ENCODE measurements at places on chromosomes 2 and 18.
A peak's percentile ranks its signal among the peaks of the same experiment; 100 is the strongest.

DNA sequence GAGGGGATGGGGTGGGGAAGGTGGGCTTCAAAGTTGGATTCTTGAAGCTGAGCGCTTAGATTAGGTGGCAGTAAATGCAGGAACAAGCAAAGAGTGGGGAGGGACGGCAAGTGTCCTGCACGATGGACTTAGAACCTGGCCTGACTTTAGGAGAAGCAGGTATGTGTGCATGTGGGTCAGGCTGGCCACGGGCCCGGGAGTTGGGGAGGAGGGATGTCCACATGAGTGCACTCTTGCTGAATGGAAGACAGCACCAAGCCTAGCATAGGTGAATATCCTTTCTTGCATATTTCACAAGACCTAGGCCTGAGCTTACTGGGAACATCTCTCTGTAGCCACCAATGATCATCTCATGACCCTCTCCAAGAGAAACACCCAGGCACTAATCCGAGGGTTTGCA is 96.1 kb downstream of the DDX1 start:
- no peak for DNase-seq

- no peak for DNase-seq
Observed at GRCh38 chr2:41726364-41726763, 321.5 kb upstream of the PKDCC start.

DNA sequence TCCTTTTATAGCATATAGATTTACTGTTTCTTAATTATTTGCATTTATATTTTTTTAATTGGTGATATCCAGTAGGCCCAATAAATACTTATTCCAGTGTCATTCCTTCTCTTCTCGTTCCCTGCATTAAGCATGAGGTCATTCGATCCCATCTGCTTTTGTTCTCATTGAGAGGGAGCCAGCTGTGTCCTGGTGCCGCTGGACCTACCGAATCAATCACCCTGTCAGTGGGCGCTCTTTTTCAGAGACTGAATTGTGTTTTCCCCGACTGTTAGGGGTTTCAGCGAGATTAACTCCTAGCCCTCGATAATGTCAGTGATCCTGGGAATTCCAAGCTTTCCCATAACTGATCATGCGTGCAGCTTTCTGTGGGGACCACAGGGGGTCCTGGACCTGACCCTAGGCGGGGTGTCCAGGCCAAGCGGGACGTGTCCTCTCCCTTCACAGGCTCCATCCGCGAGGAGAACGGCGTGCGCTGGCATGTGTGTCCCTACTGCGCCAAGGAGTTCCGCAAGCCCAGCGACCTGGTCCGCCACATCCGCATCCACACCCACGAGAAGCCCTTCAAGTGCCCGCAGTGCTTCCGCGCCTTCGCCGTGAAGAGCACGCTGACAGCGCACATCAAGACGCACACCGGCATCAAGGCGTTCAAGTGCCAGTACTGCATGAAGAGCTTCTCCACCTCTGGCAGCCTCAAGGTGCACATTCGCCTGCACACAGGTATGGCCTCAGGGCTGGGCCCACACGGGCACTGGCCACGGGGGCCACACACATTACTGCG is 72.4 kb downstream of the ZNF236 start:
- peak; percentile 33 for DNase-seq

GRCh38 chr2:102463160-102463559 is 9.9 kb upstream of the SLC9A4 start:
- DNase-seq: no peak

DNA sequence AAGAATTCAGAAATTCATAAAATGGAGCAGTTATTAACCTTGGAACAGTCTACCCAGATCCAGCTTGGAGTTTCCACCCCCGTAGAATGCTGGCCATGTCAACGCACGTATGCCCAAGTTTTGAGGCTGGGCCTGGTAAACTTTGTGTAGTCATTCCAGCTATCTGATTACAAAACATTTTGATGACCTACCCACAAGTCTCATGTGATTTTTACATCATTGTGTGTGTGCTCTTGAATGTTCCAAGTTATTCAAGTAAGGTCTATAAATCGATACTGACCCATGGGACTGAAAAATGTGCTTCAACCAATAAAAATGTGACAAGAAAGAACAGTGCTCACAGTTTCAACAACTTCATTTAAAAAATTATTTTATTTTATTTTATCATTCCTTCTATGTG is 32.5 kb upstream of the ICOS start:
- no peak for DNase-seq

DNA sequence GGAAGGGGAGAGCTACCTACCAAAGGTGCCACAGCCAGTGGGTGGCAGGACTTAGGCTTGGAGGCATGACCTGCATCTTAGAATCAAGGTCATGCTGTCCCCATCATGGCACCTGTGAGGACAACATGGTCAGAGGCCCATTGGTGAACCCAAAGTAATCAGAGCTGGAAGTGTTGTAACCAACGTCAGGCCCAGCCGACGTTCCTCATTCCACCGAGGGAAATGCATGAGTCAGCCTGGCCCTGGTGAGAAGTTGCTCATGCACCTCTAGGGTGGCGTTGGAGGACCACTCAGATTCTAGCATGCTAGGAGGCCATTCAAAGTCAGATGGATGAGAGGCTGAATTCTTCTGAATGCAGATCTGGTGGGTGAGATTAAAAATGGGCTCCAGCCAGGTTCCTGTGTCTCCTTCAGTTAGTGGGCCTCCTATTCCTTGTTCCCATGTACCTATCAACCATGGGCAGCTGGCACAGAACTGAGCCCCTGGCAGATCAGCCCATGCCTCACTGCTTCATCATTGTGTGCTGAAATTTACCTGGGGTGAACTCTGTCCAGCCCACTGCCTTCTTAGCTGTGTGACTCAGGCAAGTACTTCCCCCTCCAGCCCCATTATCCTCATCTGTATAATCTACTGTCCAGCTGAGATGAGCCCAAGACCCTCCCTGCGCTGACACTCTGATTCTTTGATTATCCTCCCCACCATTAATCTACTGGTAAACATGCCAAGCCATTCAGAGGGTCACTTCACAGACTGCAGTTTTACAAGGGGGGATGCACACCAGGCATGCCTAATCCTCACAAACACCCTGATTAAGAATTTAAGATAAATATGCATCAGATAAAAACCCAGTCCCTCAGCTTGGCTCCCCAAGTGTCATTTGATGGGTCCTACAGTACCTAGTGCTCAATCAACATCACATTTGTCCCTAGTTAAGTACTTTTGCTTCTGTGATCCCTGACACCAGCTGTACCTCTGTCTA is 14.0 kb downstream of the SLC14A2 start:
- DNase-seq: no peak

GRCh38 chr2:229993236-229993635 is 70.9 kb downstream of the FBXO36 start:
- no peak for DNase-seq

DNA sequence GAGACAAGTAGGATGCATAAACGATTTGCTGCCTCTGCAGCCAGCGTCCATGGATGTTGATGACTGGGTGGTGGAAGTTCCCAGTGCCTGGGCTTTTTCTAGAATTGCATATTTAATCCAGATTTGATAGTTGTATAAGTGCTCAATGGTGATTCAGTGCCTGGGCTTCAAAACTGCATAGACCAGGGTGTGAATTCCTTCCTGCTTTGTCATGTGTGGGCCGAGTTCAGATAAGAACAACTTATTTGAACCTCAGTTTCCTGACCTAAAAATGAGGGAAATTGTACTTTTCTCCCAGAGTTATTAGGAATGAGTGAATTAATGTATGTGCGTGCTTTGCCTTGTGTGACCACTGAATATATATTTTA is 154.6 kb downstream of the WDSUB1 start:
- DNase-seq: no peak

- DNase-seq: peak; percentile 89
Observed at GRCh38 chr18:44680273-44681075, at the start of gene SETBP1. SETBP1 (plus strand) TSS chr18:44680888; CDS start chr18:44701347, 20,459 bp downstream.

DNA sequence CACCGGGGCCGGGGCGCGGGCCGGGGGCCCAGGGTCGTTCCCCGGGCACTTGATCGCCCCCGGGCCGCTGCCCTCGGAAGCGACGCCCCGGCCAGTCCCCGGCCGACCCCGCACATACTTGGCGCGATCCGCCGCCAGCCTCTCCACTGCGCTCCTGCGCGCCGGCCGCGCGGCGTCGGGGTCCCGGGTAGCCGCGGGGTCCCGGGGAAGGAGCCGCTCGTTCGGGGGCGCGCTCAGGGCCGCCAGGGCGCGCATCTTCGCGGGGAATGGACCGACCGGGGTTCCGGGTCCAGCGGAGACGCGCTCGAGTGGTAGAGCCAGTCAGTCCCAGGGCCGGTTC is 204 bp downstream of the FAM110C start:
- DNase-seq: peak; percentile 41

GRCh38 chr2:21251216-21251980 is 127.6 kb downstream of the TDRD15 start:
- DNase-seq: no peak

DNA sequence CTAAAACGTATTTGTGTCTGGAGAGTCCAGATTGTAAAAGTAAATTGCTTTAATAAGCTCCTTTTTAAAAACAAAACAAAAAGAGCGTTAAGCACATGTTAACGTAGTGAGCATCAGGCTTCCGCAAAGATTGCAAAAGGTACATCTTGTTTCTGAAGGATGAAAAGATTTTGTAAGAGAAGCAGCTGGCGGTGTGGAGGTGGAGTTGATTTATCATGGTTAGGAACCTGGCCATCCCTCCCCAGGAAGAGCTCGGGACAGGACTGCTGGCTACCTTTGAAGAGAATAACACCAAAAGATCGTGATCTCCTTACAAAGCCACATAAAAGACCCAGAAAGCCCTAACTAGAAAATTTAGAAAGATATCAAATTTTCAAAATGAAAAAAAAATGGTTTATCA is 132.2 kb downstream of the DNER start:
- no peak for DNase-seq

GRCh38 chr18:32049393-32050171 is 31.0 kb downstream of the RNF125 start:
- DNase-seq: no peak

GRCh38 chr2:43102366-43103092 is 123.9 kb downstream of the ZFP36L2 start:
- peak; percentile 59 for DNase-seq

DNA sequence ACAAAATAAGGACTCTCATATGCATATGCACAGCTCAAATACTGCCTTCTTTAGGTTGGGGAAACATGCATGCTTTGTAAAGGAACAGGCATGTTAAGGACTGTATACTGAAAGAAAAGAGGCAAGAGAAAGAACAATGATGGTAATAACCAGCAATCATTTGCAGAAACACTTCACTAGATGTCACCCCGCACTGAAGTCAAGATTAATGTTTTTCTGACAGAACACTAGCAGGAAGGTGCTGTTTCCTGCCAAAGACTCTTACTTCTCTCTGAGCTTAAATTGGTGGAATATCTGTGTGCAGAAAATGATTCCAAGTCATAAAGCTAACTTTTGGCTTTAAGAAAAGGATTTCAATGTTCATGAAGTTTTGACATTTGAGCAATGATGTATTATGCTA is 19.3 kb upstream of the CSRNP3 start:
- DNase-seq: no peak

DNA sequence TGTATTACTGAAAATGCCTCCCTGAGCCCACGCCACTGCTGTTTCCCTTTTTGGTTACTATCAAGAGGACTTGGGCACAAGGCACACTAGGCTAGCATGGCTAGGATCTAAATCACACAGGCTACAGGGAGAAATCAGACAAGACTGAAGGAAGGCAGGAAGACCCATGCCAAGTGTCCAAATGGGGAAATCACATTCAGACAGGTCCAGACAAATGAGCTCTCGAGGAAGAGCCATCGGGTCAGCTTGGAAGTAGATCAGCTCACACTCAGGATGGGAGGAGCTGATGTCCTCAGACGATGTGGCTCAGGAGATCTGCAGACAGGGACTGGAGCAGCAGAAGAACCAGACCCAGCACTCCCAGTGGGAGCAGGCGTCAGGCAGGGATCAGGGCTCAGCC is 113.2 kb downstream of the COL6A3 start:
- no peak for DNase-seq

GRCh38 chr18:59629894-59630293 is 67.3 kb downstream of the CCBE1 start:
- DNase-seq: no peak
